ENCODE measurements at places on chromosomes 16 and 17.

DNA sequence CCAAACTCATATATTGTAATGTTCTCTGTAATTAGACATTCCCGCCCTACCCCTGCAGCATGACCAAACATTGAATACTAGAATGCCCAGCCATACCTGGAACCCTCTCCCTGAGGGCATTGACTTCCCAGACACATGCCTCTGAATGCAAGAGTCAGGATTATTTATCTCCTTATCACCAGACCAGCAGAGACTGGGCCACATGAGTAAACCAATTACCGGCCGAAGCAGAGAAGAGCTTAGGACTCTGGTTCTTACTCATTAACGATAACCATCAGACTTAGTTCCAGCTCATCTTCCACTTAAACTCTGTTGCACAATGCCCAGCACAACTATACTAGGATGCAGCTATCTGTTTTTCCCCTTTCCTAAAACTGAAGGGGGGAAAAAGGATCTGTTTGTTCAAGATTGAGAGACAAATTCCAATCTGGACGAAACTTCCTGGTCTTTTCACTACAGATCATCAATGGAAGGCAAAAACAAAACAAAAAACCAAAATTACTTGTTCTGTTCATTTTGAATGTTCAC lies 88.2 kb upstream of the CORO6 start:
- DNase-seq: no peak

- no peak for DNase-seq
Observed at GRCh38 chr17:37466471-37466870, 23.2 kb upstream of the DUSP14 start.

- no peak for DNase-seq
Observed at GRCh38 chr16:83200005-83200779, 573.4 kb downstream of the CDH13 start.

DNA sequence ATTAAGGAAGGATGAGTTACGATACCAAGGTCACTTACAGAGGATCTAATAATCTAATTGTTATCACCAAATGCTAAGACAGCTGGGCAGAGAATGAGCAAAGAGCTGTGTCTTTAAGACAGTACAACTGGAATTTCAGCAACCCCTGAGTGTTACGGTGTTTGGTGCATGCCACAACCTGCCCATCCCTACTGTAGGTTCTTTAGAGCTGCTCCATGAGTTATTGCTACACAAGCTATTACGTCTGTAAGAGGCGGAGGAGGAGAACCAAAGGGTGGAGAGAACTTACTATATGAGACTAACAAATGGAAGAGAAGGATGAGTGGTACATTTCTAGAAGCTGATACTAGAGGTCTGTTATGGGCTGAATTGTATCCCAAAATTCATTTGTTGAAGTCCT lies 14.2 kb upstream of the C17orf78 start:
- no peak for DNase-seq

DNA sequence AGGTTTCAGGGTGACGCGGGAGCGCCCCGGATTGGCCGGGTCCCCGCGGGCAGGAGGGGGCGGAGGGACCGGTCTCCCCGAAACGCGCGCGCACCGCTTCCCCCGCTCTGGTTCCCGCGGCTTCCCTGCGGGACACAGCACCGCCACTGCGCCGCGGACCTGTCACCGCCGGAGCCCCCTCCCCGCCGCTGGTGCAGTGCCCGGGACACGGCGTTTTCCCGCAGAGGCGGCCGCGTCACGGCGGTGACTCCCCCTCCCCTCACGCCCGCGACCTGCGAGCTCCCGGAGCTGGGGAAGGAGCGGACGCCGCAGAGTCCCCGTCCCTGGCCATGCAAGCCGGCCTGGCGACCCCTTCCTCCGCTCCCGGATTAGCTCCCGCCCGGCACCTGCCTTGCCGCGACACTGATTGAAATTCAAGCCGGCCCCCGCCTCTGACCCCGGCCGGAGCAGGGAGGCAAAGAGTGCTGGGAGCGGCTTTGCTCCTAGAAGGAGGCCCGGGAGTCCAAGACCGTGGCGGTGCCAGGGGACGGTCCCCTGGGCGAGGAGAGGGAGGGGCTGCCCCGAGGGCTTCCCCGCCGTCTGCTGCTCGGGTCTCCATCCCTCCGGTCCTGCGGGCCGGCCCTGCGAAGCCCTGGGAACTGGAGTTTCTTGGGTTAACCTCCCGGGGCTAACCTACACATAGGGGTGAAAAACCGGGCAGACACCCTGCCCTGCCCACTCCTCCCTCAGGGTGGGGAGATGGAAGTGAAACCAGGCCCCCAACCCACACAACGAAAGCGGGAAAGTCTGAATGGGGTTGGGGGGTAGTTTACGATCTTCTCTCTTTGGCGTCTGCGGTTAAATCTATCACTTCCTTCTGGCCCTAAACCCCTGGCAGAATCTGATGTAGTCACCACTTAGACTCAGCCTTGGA lies 1.0 kb downstream of the RHBDL3 start:
- no peak for DNase-seq
